ENCODE measurements at places on chromosomes 3 and 15.

GRCh38 chr15:60720086-60720485 is 241.1 kb upstream of the ICE2 start:
- no peak overlapping the region for H3K4me3 ChIP-seq

DNA sequence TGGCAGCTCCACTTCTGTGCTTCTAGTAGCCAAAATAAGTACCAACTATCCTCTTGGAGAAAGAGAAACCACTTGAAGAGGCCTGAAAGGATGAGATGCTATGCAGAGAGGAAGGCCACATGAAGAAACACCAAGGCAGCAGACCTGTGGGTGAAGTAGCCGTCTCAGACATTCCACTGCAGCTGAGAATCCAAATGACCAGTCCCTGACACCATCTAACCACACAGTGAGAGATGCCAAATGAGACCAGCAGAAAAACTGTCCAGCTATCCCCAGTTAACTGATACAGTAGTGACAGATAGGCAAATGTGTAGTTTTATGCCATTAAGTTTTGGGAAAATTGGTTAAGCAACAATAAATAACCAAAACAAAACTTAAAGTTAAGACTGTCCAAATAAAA is 47.9 kb upstream of the ZSCAN2 start:
- no peaks in the 10 kb centered on the region for H3K36me3 ChIP-seq
- no peak for DNase-seq
- H3K27me3 ChIP-seq, result no peaks in the 10 kb centered on the region

GRCh38 chr3:45966371-45966791 is 23.1 kb downstream of the CXCR6 start:
- H3K27ac ChIP-seq, result no peak overlapping the region
- H3K36me3 ChIP-seq, result peaks cover 3% of the 10 kb centered on the region
- no peaks in the 10 kb centered on the region for H3K27me3 ChIP-seq
- H3K4me1 ChIP-seq, result no peaks in the 10 kb centered on the region

DNA sequence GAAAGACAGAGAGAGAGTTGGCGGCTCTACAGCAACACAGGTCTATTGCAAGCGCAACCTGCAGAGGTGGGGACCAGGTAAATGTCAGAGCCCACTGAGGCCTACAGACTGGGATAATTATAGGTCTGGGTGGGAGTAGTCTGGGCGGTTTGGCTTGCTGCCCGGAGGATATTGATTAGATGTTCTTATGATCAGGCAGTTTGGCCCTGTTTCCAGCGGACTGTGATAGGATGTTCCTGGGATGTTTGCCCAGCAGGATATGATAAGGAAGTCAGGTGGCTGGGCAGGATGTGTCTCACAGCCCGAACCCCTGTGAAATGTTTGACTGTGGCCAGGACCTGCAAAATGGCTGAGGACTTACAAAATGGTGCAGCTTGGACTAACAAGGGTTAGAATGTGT is 364.9 kb downstream of the NAALADL2 start:
- no peaks in the 10 kb centered on the region for H3K27me3 ChIP-seq
- no peak for DNase-seq
- H3K4me1 ChIP-seq, result no peaks in the 10 kb centered on the region
- H3K36me3 ChIP-seq, result no peaks in the 10 kb centered on the region
- no peak overlapping the region for H3K4me3 ChIP-seq

GRCh38 chr15:58476525-58477162 is 44.9 kb downstream of the LIPC start:
- H3K27ac ChIP-seq, result no peak overlapping the region
- H3K4me3 ChIP-seq, result no peak overlapping the region
- no peaks in the 10 kb centered on the region for H3K36me3 ChIP-seq
- no peaks in the 10 kb centered on the region for H3K4me1 ChIP-seq

DNA sequence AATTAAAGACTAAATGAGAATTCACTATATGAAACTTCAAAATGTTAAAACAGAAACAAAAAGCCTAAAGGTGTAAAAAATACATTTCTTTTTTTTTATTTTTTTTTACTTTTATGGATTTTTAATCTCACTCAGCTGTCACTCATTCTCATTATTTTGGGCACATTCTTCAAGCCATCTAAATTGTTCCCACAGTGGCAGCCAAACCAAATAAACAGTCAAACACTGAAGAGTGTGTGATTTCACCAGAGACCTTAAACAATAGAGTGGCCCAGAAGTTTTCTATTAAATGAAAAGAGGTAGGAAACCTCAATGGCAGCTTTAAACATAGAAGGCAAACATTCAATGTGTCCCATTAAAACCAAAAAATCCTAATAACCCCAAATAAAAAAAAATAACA is 616.1 kb downstream of the OTOL1 start:
- H3K27ac ChIP-seq, result no peak overlapping the region
- no peaks in the 10 kb centered on the region for H3K36me3 ChIP-seq
- DNase-seq, result no peak
- no peaks in the 10 kb centered on the region for H3K4me1 ChIP-seq
- no peaks in the 10 kb centered on the region for H3K27me3 ChIP-seq

DNA sequence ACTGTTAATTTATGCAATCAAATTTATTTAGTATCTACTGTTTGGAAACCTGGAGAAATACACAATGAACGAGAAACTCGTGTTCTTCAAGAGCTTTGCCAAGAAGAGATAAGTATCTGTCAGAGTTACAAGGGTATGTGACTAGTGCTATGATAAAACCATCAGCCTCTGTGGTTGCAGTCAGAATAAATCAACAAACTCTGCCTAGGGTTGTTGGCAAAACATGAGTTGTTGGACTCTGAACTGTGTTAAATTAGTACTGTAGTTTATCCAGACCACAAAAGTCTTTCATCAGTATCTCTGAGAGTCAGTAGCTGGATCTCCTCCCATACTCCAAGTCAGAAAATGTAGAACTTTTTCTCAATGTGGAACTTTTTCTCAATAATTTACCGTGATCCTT is 918.4 kb downstream of the NAALADL2 start:
- no peak overlapping the region for H3K4me3 ChIP-seq
- no peaks in the 10 kb centered on the region for H3K4me1 ChIP-seq
- no peak overlapping the region for H3K27ac ChIP-seq
- no peaks in the 10 kb centered on the region for H3K27me3 ChIP-seq
